Activated CD4-positive, alpha-beta T cell treated with anti-CD3 and anti-CD28 coated beads for 1 hour (primary cell): ENCODE measurements at places on chromosomes 5 and 9.
A peak's percentile ranks its signal among the peaks of the same experiment; 100 is the strongest.

- no peak for DNase-seq
Observed at GRCh38 chr5:109482748-109483147, 73.0 kb upstream of the PJA2 start.

DNA sequence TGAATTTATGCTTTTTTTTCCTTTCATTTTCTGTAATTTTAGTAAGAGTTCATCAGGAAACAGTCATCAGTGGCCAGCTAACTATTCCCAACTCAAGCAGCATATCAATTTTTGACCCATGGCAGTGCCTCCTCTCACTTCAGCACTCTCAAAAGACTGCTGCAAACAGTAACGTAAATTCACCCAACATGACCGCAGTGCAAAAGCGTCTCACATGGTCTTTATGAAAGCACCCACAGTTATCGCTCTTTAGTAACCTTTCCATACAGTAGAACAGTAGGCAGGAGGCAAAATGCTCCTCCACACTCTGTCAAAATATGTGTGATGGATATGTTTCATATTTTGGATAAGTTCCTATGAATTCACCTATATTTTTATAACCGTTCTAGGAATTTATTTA is 48.6 kb downstream of the PARP8 start:
- DNase-seq = no peak

DNA sequence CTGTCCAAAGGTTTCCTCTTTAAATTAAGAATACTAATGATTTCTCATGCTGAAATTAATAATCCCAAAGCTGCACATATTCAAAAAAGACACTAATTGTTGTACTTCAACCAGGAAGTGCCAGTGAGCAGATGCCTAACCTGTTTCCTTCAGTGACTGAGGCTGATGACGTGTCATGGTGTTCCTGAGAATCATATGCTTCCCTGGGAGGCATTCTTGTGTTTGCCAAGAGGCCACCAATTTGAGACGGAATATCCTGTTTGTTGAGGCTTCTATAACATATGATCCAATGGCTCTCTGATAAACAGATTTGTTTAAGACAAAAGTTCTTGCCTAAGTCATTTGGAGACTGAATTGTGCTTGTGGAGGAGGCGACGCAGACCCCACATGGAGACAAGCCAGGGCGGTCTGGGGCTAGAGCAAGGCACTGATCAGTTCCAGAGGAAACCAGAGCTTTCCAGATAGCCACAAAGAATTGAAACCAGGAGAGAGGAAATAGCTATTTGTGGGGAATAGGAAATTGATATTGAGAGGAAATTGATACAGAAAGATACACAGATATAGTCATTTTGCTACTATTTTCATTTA is 66.4 kb upstream of the ZNF608 start:
- DNase-seq = no peak

- no peak for DNase-seq
Observed at GRCh38 chr9:93086447-93087224, 9.4 kb upstream of the CARD19 start.

DNA sequence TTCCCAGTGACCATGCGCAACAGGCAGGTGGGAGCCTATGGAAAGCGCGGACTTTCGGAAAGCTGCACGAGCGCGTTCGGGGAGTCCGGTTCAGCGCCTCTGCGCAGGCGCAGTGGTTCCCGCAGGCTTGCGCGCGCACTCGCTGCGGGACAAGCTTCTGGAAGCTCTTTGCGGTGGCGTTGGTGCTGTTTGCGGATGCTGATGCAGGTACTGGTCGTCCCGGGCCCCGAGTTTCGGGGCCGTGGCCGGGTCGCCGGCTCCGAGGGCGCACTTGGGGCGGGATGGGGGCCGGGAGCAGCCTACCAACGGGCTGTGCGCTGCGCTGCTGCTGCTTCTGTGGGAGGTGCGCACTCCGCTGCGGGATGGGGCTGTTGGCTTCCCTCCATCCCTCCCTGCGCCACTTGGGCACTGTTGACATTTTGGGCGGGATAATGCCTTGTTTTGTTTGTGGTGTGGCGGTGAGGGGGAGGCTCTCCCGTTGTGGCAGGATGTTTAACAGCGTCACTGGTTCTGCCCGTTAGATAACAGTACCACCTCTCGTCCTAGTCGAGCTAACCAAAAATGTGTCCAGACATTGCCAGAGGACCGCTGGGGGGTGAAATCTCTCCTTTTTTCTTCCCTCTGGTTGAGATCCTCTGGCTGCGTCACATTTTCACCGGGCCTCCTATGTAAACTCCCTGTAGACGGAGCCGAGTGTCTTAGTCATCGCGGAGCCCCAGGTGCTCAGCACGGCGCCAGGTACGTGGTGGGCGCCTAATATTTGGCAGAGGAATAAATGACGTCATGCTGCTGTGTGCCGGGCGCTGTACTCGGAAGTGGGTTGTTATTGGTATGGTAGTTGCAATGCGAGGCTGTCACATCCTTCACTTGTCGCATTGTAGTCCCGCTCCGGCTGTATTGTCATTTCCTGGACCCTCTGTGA is at the start of gene ZNF483:
Gene ZNF483, plus strand, starts transcription at position 124 of the 922 bp plus-strand sequence. CDS start 2,217 bp downstream, outside the sequence.
- peak; percentile 66 for DNase-seq

GRCh38 chr9:5499889-5500398 is 10.4 kb upstream of the PDCD1LG2 start:
- DNase-seq = no peak

GRCh38 chr5:125381290-125381689 is 634.9 kb upstream of the ZNF608 start:
- DNase-seq = no peak

- DNase-seq = no peak
Observed at GRCh38 chr5:100852051-100852450, 51.0 kb downstream of the ST8SIA4 start.

- no peak for DNase-seq
Observed at GRCh38 chr9:127197861-127198430, 66.6 kb upstream of the GARNL3 start.

- DNase-seq = no peak
Observed at GRCh38 chr9:95075700-95076099, 241.8 kb downstream of the FANCC start.

- DNase-seq = no peak
Observed at GRCh38 chr9:89922099-89922498, 317.3 kb downstream of the GADD45G start.

DNA sequence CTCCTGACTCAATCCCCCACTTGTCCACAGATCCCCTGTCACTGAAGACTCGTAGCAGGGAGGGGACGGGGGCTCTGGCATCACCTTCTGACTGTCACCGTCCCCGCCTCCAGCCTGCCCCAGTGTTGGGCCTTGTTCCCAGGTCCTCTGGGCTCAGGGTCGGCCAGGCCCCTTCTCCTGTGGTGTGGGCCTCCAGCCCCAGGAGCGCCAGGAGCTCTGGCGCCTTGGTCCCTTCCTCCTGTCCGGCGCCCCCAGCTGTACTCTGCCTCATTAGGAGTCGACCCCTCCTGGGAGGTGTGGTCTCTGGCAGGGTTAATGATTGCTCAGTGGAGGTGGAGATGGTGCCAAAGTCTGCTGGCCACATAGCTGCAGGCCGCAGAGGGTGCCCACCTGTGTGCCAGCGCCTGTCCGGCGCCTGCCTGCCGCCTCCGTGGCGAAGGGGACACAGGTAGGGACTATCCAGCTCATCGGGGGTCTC is at the start of gene CDHR2:
Gene CDHR2, plus strand, starts transcription at position 376 of the 478 bp plus-strand sequence. CDS start 16,011 bp downstream, outside the sequence.
- DNase-seq = no peak

GRCh38 chr9:78127279-78128225 is 95.9 kb upstream of the GNAQ start:
- no peak for DNase-seq

DNA sequence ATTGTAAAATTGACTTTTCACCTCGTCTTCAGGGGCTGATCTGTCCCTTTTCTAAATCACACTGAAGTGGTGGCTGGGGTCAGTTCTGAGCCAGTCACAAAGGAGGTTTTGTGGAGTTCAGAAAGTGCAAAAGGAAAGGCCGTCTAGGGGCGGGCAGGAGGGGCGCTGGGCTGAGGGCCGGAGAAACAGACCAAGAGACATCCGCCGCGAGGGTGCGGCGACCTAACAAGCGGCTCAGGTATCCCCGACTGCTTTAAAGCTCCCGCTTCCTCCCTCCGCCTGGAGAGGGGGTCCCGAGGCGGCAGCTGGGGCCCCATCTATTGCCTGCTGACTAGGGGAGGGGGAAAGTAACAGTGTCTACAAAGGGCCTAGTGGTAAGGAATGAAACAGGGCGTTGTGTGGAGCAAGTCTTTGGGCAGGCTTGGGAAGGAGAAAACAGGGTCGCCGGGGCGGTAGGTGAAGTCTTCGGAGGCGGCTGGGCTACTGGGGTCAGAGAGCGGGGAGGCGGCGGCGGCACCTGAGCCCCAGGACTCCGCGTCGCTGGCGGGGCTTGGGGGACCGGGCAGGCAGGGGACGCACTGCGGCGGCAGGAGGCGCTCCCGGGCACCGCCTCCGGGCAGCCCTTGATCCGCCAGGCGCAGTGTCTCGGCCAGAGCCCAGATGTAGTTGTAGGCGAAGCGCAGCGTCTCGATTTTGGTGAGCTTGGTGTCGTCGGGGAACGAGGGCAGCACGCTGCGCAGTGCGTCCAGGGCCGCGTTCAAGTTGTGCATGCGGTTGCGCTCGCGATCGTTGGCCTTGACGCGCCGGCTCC is 950 bp downstream of the NEUROG1 start:
- DNase-seq = no peak

GRCh38 chr5:93100428-93100827 is 480.6 kb downstream of the NR2F1-AS1 start:
- DNase-seq = no peak

- DNase-seq = no peak
Observed at GRCh38 chr5:112263469-112263868, 155.6 kb downstream of the EPB41L4A start.

DNA sequence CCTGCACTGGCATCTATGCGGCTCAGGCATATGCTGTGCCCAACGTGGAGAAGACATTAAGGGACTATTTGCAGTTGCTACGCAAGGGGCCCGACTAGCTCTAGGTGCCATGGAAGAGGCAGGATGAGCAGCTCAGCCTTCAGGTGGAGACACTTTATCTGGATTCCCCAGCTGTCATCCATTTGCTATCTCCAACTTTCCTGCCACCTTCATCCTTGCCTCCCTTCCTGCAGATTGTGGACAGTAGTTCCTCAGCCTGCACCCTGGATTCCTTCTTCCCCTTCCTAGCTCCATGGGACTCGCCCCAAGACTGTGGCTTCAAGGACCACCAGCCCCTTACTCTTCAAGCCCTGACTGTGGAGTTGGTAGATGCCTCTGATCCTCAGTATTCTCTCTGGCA is 2.0 kb downstream of the SLC35A4 start:
- DNase-seq = no peak

DNA sequence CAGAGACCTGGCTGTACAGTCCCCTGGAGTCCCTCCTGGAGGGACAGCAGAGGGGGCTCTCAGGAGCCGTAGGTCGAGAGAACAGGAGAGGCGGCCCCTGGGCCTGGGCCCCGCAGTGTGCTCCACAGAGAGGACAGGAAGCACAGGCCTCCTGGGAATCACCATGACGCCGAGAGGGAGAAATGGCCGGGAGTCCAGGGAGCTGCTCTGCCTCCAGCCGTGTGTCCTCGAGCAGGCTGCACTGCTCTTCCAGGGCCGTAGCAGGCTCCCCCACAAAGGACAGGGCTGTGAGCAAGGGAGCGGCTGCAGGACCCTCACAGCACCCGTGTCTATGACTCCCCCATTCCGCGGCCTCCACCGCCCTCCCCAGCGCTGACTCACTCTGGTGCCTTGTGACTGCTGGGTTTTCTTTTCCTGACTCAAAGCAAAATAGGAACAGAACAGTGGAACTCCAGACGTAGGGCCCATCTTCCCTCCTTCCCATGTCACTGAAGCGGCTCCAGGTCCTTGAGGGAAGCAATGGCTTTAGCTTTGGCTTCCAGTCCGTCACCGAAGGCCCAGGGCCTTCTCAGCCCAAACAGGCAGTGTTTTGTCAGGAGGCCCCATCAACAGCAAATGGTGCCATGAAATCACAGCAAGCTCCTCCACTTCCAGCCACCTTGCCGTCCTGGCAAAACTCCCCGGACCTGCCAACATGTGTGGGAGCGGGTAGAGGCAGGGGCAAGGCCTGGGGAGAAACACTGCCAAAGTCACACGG is 114.2 kb downstream of the LHFPL2 start:
- DNase-seq = no peak

DNA sequence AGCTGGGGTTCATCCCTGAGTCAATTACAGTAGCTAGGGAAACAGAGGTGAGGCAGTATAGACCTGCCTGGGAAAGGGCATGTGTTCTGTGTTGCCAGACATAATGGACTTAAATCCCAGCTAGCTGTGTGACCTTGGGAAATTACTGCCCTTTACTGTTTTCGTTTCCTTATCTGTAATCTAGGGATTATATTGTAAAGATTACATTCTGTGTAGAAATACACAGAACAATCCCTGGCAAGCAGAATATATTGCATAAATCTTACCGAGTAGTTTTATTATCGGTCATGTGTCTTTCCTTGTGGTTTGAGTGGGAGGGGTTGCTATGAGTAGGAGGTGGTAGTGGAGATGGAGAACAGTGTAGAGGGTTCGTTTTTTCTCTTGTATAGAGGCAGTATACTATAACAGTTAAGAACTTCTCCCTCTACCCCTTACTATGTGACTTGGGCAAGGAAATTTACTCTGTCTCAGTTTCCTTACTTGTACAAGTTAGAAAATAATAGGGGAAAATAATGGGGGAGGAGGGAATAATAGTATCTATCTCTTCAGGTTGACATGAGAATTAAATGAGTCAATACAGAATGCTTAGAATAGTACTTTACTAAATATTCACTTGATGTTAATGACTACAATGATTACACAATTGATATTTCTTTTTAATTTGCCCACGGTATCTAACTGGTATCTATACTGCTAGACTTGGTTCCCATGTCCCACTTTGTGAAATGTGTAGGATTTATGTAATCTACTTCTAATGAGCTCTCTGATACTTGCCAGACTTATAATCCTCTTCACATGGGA is 7.1 kb upstream of the DMXL1 start:
- DNase-seq = no peak

DNA sequence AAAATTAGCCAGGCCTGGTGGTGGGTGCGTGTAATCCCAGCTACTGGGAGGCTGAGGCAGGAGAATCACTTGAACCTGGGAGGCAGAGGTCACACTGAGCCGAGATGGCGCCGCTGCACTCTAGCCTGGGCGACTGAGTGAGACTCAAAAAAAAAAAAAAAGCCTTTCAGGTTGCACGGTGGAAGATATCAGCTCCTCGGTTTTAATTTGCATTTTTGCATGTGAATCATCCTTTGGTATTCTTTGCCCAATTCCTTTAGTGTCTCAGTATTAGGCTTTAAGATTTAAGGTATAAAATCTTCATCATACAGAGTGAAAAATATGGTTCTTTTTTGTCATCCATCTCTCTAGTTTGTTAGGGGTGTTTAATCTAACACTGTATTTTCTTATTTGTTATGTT is 173.6 kb upstream of the S1PR3 start:
- no peak for DNase-seq

GRCh38 chr5:4584982-4585381 is 555.1 kb upstream of the ADAMTS16 start:
- no peak for DNase-seq

- DNase-seq = no peak
Observed at GRCh38 chr5:178797101-178797521, 62.6 kb upstream of the ZNF354B start.

GRCh38 chr5:32506799-32507198 is 62.3 kb upstream of the ZFR start:
- no peak for DNase-seq

GRCh38 chr9:134951461-134951860 is 33.7 kb upstream of the FCN1 start:
- no peak for DNase-seq

- DNase-seq = no peak
Observed at GRCh38 chr5:144329681-144330080, 159.0 kb downstream of the KCTD16 start.

- DNase-seq = no peak
Observed at GRCh38 chr9:91678807-91679580, 255.4 kb upstream of the NFIL3 start.
